ENCODE measurements at places on chromosomes 2 and 18.

DNA sequence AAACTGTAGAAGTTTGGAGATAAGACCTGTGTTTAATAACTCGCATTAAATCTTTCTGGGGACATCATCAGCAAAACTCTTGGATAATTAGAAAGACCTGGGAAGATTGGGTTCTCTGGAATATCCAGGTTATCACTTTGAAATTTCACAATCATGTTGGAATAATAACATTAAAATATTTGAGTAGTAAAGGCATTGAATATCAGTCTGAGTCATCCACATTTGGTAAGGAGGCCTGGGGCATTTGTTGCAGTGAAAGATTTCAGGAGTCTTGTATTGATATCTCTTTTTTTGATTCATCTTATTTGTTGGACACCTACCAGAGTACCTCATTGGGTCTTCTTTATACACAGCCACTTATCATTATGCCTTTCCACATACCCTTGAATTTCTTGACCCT, 95.9 kb downstream of the EPB41L5 start:
- DNase-seq, result no peak

- DNase-seq, result peak; percentile 53
Measured at GRCh38 chr2:191846515-191847476, at the start of gene CAVIN2. Gene CAVIN2 (minus strand): TSS chr2:191847088. CDS start chr2:191846925, 163 bp downstream.

DNA sequence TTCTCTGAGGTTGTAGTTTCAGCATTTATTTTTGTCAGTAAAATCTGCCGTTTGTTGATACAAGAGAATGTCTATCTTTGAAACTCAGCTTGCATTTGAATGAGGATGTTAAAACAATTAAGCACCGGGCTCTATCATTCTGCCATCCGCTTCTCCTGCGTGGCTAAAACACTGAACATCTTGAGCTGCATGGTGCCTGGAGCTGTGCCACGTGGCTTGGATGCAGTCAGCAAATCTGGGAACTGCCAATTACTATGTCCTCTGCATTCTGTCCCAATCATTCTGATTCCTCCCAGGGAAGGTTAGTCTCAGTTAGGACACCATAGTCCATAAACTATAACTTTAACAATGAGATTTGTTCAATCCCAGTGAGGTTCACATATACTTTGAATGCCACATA, 598.4 kb downstream of the FBXO15 start:
- DNase-seq, result no peak

DNA sequence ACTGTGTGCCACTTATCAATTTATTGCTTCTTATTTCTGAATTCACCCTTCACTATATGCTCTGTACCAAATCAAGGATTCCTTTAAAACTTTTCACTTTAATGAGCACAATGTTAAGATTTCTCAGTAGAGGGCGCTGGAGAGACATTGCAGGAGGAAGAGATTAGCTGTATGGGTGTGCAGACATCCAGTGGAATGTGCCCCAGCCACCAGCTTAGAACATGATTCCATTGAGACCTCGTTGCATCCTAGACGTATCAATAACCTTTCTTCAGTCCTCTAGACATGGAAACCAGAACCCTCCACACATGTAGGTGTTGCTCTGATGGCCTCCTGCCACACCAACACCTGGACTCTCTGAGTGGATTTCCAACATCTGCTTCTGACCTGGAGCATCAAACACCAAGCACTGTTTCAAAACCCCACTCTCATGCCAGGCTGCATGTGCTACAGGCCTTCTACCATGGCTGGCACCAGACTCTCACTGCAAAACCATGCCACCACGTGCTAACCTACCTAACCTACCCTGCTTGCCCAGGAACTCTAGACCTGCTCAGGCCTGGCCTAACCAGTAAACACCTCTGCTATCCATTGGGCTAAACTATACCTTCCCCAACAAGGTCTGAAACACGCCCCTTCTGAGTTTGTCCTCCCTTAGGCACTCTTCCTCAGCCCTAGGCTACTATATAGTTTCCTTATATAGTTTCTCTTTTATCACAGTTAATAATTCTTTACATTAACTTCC, 633.2 kb upstream of the PKDCC start:
- DNase-seq, result peak; percentile 76

DNA sequence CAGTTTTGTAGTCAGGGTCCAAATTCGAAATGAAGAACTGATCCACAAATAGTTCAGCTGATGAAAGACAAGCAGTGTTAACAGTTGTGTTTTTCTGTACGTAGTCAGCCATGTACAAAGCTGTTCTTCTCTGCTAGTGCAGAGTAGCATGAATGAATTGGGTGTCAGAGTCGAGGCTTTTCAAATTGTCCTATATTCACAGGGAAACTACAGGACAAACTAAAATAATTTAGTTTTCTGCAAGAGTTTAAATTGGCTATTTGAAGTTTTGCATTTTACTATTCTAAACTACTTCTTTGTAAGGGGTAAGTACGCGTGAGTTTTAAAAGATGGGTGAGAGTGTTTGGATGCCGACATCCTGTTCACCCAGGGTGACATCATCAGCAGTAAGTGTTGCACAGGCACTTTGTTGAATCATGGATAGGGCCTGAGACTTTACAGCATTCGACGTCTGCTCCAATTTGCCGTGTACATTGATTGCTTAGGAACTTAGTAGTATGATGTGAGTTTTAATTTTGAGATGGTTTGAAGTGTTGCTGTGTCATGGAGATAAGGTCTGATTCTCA, 147.2 kb upstream of the NFATC1 start:
- DNase-seq, result peak; percentile 23

Measured in mesendoderm (in vitro differentiated cells).